ENCODE measurements at places on chromosomes 13 and 19. TPM values are rescaled to one million over a fixed set of nuclear protein-coding genes. Genes with fewer than 3 reads are reported as not detected.

GRCh38 chr13:76656500-76656899, 229.7 kb downstream of the KCTD12 start:
- H3K4me1 ChIP-seq, result no peaks in the 10 kb centered on the region
- H3K27ac ChIP-seq, result no peak overlapping the region
- H3K27me3 ChIP-seq, result no peaks in the 10 kb centered on the region
- no peak overlapping the region for H3K4me3 ChIP-seq
- no peak for DNase-seq

- peak within 1 kb of the TSS; percentile 97 for H3K4me3 ChIP-seq
- H3K36me3 ChIP-seq, result peaks cover 14% of the 10 kb centered on the region
- peak; percentile 83 for DNase-seq
- H3K4me1 ChIP-seq, result peaks cover 14% of the 10 kb centered on the region
- H3K27ac ChIP-seq, result peak within 1 kb of the TSS; percentile 72
Measured at GRCh38 chr19:21396893-21397572, at the start of gene ZNF493. ZNF493 (plus strand) TSS chr19:21397133; CDS start chr19:21397238, 105 bp downstream.

GRCh38 chr19:1580957-1581356, 11.7 kb downstream of the MBD3 start:
- H3K36me3 ChIP-seq, result peaks cover 60% of the 10 kb centered on the region
- no peak overlapping the region for H3K4me3 ChIP-seq
- no peaks in the 10 kb centered on the region for H3K27me3 ChIP-seq
- H3K27ac ChIP-seq, result no peak overlapping the region

DNA sequence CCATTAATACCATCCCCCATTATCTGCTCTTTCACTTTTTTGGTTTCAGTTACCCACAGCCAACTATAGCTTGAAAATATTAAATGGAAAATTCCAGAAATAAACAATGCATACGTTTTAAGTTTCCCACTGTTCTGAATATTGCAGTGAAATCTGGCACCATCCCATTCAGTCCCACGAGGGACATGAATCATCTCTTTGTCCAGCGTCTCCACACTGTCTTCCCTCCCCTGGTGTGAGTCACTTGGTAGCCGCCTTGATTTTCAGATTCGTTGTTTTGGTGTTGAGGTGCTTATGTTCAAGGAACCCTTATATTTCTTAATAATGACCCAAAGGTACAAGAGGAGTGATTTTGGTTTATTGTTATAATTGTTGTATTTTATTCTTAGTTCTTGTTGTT, 246.1 kb downstream of the DCT start:
- no peaks in the 10 kb centered on the region for H3K36me3 ChIP-seq
- H3K27ac ChIP-seq, result no peak overlapping the region
- no peak for DNase-seq
- no peak overlapping the region for H3K4me3 ChIP-seq

- no peak for DNase-seq
- H3K27ac ChIP-seq, result no peak overlapping the region
- H3K36me3 ChIP-seq, result peaks cover 46% of the 10 kb centered on the region
- no peak overlapping the region for H3K4me3 ChIP-seq
- no peaks in the 10 kb centered on the region for H3K27me3 ChIP-seq
Measured at GRCh38 chr19:10258080-10258710, 6.2 kb downstream of the MRPL4 start.

DNA sequence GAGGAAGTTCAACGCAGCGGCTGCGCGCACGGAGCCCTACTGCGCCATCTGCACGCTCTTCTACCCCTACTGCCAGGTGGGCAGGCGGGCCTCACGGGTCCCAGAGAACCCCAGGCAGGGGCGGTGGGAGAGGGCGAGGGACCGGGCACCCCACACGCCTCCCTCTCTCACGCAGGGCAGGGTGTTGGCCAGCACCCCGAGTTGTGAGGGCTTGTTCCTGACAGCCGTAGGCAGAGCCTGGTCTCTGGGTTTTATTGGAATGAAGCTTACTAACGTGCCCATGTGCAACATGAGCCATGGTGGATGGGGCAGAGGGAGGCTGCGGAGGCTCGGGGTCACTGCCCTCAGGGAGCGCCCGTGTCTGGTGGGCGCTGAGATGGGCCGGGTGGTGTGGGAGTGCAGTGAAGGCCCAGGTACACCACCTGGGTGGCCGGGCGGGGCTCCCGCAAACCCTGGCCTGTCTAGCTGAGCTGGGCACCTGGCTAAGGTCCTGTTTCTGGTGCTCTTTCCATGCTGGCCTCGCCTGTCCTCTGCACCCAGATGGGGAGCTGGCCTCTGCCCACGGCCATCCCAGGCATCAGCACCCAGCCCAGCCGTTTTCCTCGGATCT, 165.2 kb downstream of the KDM4B start:
- DNase-seq, result no peak
- H3K27me3 ChIP-seq, result no peaks in the 10 kb centered on the region
- no peak overlapping the region for H3K4me3 ChIP-seq

DNA sequence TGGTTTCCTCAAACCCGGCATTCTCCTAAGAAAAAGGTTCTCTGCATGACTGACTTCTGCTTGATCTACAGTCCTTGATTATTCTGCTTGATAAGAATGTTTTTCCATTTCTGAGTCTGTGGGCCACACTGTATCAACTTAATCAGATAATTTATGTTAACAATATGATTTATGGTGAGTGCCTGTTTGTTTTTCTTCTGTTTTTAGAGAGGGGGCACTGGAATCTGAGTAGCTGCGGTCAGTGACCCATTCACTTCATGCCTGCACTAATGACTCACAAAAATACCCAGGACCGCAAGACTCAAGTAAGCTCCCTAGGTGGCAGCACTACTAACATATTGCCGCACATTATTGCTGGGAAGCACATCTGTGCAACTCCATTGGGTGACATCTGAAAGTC, 542.3 kb upstream of the ATXN8OS start:
- no peaks in the 10 kb centered on the region for H3K27me3 ChIP-seq
- no peaks in the 10 kb centered on the region for H3K4me1 ChIP-seq
- H3K4me3 ChIP-seq, result no peak overlapping the region
- no peaks in the 10 kb centered on the region for H3K36me3 ChIP-seq
- H3K27ac ChIP-seq, result no peak overlapping the region

DNA sequence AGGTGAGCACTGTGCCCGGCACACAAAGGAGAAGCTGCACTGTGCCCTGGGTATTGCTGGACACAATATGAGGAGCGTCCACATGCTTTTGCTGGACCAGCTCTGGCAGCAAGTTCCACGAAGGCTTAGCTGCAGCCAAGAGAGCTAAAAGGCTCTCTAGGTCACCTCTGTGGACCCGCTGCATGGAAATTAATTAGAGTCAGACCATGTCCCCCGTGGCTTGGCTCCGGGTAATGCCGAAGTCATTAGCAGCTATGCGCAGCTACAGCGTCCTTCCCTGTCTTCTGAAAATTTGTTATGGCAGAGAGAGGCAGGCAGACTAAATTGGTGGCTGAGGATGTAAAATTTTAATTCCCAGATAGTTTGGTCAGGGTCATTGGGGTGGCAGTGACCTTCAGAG, 271.5 kb downstream of the SLC7A1 start:
- DNase-seq, result no peak
- H3K27ac ChIP-seq, result no peak overlapping the region
- no peaks in the 10 kb centered on the region for H3K4me1 ChIP-seq
- H3K4me3 ChIP-seq, result no peak overlapping the region

DNA sequence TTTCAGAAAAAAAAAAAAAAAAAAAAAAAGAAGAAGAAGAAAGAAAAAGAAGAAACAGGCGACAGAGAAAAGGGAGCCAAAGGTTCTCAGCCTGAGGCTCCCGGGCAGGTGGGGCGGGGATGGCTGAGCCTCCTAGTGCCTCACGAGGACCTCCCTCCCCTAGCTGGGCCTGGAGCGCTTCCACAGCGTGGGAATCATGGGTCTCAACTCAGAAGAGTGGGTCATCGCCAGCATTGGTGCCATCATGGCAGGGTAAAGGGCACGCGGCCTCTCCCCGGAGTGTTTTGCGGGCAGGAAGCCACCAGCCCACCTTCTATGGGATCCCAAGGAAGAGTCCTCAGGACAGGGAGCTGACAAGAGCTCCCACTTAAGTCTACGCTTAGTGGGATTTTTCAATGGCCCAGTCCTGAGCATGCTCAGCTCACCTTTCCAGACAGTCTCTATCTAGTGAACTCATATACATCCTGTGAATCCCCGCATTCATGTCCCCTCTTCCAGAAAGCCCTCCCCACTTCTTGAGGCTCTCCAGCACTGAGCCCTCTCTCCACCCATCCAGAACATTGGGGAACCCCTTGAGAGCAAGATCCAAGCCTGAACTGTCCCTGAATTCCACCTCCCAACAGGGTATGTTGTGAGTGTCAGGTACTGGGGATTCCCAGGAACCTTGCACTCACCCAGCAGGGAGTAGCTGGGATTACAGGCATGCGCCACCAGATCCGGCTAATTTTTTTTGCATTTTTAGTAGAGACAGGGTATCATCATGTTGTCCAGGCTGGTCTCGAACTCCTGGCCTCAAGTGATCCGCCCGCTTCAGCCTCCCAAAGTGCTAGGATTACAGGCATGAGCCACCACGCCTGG, 69.6 kb downstream of the ACSBG2 start:
- H3K4me3 ChIP-seq, result no peak overlapping the region
- DNase-seq, result no peak
- H3K27ac ChIP-seq, result no peak overlapping the region
- no peaks in the 10 kb centered on the region for H3K27me3 ChIP-seq

GRCh38 chr13:98144027-98144741, 1.3 kb downstream of the FARP1 start:
- peaks cover 27% of the 10 kb centered on the region for H3K27me3 ChIP-seq
- no peak overlapping the region for H3K27ac ChIP-seq
- DNase-seq, result no peak
- peaks cover 8% of the 10 kb centered on the region for H3K4me1 ChIP-seq

- no peak overlapping the region for H3K4me3 ChIP-seq
- H3K36me3 ChIP-seq, result no peaks in the 10 kb centered on the region
- no peak for DNase-seq
- H3K4me1 ChIP-seq, result no peaks in the 10 kb centered on the region
- no peak overlapping the region for H3K27ac ChIP-seq
- no peaks in the 10 kb centered on the region for H3K27me3 ChIP-seq
Measured at GRCh38 chr13:112614835-112615234, 26.9 kb upstream of the TUBGCP3 start.

- no peak for DNase-seq
- H3K27me3 ChIP-seq, result no peaks in the 10 kb centered on the region
- H3K27ac ChIP-seq, result peak overlapping the region; percentile 29
- peaks cover 92% of the 10 kb centered on the region for H3K36me3 ChIP-seq
- peaks cover 16% of the 10 kb centered on the region for H3K4me1 ChIP-seq
Measured at GRCh38 chr19:8473648-8474476, 28.6 kb downstream of the PRAM1 start.

- no peaks in the 10 kb centered on the region for H3K27me3 ChIP-seq
- H3K27ac ChIP-seq, result no peak overlapping the region
- peaks cover 10% of the 10 kb centered on the region for H3K4me1 ChIP-seq
- H3K36me3 ChIP-seq, result no peaks in the 10 kb centered on the region
- H3K4me3 ChIP-seq, result no peak overlapping the region
Measured at GRCh38 chr19:31105761-31106160, 243.5 kb downstream of the TSHZ3 start.

- H3K4me1 ChIP-seq, result peaks cover 84% of the 10 kb centered on the region
- H3K36me3 ChIP-seq, result peaks cover 21% of the 10 kb centered on the region
- no peaks in the 10 kb centered on the region for H3K27me3 ChIP-seq
- no peak overlapping the region for H3K4me3 ChIP-seq
- no peak overlapping the region for H3K27ac ChIP-seq
Measured at GRCh38 chr19:5966215-5966614, 11.7 kb downstream of the RANBP3 start.

DNA sequence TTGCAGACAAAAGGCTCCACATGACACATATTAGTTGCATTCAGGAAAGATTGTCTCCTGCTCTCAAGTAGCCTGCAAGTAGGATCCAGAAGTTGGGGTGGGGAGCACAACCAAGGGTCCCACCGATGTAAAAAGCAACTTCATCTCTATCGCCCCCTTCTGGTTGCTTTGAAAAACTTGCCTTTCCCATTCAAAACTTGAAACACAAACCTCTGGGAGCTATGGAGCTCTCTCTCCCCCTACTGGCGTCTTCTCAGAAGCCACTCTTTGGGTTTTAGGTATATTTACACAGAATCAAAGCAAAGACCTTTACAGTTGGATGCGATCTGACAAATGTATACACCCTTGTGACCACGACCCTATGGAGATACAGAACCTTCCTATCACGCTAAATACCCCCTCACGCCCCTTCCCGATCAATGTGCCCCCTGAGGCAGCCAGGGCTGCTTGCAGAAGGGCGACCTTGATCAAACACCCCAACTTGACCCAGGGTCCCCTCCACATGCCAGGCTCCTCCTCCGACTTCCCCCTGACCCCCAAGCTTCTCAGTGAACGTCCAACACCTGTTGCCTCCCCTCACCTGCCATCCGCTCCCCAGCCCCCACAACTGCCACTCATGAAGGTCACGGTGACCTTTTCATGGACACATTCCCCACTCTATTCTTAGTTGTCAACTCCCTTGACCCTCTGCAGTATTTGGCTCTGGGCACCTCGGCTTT, 10.1 kb downstream of the NOSIP start:
- peaks cover 64% of the 10 kb centered on the region for H3K4me1 ChIP-seq
- peak; percentile 73 for DNase-seq
- H3K36me3 ChIP-seq, result peaks cover 17% of the 10 kb centered on the region
- no peak overlapping the region for H3K4me3 ChIP-seq

DNA sequence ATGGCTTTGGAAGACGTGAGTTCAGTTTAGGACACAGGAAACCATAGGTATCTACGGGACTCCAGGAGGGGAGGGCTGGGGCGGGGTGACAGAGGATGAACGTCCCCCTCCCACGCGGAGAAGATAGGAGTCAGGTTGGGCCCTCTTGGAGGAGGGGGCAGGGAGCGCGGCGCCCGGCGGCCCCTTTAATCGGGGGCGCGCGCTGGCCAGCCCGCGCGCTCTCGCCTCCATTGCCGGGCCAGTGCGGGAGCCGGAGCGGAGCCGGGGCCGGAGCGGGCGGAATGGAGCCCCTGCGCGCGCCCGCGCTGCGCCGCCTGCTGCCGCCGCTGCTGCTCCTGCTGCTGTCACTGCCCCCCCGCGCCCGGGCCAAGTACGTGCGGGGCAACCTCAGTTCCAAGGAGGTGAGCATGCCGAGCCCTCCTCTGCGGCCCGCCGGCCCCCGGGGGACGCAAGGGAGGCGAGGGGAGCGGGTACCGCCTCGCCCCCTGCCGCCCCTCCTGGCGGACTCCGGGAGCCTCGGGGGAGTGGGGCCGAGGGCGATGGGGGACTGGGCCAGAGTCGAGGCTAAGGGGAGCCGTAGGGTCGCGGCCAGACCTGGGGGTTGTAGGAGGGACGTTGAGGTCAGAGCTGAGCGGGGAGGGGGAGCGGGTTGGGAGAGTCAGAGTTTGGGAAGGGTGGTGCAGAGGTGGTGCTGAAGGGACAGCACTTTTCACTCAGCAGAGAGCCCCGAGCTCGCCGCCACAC, at the start of gene TMEM145:
Gene TMEM145 (plus strand): TSS at position 214 of the 744 bp plus-strand sequence. CDS start 68 bp downstream, at position 282.
- H3K27me3 ChIP-seq, result peaks cover 32% of the 10 kb centered on the region
- no peak for DNase-seq
- H3K4me3 ChIP-seq, result peak within 1 kb of the TSS; percentile 10
- no peak within 1 kb of the TSS for H3K27ac ChIP-seq

Gene OLFM2
- total RNA-seq, result 4.8 TPM

Gene B3GNT3
- total RNA-seq, result 0.39 TPM

Gene CEACAM7
- total RNA-seq, result not detected

Gene CGB1
- total RNA-seq, result not detected

Gene TNFSF11
- 0.45 TPM for total RNA-seq

Gene MTUS2
- total RNA-seq, result 0.81 TPM

Gene ANKRD10
- total RNA-seq, result 75.5 TPM

Gene MUC16
- not detected for total RNA-seq

Gene PCDH8
- total RNA-seq, result not detected

Gene TFPT
- total RNA-seq, result 10.1 TPM

Gene CLIP3
- 0.47 TPM for total RNA-seq

Gene ZNF565
- 8.5 TPM for total RNA-seq

Gene SPACA4
- not detected for total RNA-seq
